ENCODE measurements at places on chromosomes 2 and 18.

GRCh38 chr18:50886929-50887328, 8.0 kb downstream of the ME2 start:
- no peak for DNase-seq

GRCh38 chr2:43175020-43175441, 51.4 kb downstream of the ZFP36L2 start:
- no peak for DNase-seq

DNA sequence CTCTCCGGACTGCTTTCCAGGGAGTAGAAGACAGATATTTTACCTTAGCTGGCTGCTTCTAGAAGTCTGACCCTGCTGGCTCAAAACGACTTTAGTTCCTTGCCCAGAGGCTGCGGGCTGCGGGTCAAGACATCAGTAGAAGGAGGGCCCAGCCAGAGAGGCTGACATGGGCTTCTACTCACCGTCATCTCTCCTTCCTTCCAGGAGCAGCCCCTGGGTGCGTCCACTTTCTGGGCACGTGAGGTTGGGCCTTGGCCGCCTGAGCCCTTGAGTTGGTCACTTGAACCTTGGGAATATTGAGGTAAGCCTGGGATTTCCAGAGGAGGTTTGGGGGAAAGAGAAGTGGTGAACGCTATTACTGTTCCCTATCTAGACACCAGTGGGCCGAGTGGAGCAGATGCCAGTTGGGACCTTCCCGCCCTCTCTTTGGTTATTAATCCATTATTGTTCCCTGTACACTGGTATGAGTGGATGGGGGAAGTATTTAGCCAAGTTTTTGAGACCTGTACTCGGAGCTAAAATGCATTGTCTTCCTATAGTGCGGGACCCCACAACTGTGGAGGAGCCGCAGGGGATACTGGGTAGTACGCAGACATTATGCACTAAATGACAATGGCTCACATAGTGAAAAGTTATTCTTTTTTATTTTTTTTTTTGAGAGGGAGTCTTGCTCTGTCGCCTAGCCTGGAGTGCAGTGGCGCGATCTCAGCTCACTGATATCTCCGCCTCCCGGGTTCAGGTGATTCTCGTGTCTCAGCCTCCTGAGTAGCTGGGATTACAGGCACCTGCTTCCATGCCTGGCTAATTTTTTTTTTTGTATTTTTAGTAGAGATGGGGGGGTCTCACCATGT, 26.3 kb upstream of the CASP8 start:
- no peak for DNase-seq

- no peak for DNase-seq
These were observed 106.9 kb upstream of the CD302 start for GRCh38 chr2:159904959-159905305.

DNA sequence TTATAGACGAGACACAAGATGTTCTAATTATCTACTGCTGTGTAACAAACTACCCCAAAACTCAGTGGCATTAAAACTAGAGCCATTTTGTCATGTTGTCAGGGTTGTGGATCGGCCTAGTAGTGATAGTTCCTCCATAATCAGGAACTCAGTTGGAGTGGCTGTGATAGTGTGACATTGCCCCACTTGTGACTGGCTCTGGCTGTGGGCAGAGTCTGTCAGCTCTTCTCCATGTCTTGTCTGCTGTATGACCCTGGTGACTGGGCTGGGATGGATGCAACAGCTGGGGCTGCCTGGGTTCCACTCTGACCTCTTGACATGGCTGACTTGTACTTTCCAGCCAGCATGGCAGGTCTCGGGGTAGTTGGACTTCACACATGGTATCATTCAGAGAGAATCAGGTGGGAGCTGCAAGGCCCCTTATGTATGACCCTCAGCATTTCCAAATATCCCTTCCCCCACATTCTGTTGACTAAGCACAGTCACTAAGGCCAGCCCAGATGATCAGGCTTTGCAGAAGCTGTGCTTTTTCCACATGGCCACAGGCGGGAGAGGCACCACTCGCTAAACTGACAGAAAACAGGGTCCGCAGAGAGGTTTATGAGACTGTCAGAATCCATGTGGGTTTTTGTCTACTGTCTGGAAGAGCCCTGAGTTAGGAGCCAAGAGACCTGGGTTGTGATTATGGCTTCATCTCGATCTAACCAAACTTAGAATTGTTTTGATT, 50.3 kb downstream of the SETBP1 start:
- DNase-seq, result no peak

- DNase-seq, result no peak
These were observed 88.0 kb downstream of the C1D start for GRCh38 chr2:67974559-67975430.

DNA sequence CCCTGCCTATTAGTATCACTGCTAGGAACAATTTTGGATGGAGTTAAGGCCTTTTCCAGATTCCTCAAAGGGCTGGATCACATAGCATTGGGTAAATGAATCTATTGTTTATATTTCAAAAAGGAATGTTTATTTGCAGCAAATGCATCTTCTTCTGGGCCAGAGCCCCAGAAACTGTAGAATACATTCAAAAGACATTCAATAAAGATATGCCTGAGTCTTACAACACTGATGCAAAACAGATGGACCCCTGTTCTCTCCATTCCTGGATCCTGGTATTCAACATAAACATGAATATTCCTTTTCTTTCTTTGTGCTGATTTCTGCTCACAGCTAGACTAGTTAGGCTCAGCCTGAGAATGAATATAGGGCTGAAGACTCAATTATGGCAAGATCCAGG, 227.2 kb upstream of the KLHL29 start:
- no peak for DNase-seq

DNA sequence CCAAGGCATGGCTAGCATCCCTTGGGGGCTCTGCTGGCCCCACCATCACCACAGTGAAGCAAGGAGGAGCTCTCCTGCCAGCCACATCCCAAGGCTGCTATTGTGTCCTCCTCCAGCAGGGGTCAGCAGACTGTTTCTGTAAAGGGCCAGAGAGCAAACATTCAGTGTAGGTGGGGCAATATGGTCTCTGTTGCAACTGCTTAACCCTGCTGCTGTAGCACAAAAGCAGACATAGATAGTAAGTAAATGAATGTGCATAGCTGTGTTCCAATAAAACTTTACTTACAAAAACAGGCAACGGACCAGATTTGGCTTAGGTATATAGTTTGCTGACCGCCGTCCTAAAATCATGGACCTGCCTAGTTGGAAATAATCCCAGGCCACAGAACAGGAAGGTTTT, 36.4 kb upstream of the ZBTB7C start:
- peak; percentile 87 for DNase-seq

DNA sequence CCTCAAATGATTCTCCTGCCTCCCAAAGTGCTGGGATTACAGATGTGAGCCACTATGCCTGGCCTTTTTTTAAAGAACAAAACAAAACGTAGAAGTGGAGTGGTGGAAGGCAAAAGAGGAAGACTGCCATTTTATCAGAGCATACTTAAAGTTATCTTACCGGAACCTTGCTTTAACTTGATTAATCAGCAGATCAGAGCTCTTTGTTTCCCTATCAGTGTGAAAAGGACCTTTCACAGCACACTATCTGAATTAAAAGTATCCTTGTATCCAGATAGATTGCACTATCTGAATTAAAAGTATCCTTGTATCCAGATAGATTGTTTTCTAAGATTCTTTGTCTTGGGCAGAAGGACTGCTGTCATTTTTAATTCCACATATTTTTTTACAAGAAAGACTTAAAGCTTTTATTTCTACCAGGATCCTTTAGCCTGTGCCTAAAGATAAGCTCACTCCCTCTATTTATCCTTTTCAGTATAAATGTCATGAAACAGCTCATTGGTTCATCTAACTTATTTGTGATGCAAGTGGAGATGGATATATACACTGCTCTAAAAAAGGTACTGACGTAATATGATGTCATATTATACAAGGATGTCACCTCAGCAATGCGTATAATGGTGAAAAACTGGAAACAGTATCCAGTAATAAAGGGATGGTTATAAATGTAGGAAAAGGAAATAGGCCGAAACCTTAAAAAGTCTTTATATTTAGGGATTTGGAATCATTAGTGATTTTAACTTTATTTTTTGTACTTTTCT, 17.8 kb downstream of the GMCL1 start:
- DNase-seq, result no peak

DNA sequence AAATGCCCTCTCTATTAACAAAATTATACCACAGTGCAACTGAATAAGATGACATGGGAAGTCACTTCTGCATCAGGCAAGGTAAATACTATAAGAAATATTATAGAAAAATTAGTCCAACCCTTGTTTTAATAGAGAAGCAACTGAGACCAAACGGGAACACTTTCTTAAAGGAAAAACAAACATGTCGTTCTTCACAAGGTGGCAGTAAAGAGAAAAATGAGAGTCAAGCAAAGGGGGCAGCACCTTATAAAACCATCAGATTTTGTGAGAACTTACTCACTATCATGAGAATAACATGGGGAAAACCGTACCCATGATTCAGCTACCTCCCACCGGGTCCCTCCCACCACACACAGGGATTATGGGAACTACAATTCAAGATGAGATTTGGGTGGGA, 481.7 kb upstream of the CRIM1 start:
- peak; percentile 8 for DNase-seq

Measured in T47D (cell line).